ENCODE measurements at places on chromosomes 3 and 15. TPM values are rescaled to one million over a fixed set of nuclear protein-coding genes. Genes with fewer than 3 reads are reported as not detected.

DNA sequence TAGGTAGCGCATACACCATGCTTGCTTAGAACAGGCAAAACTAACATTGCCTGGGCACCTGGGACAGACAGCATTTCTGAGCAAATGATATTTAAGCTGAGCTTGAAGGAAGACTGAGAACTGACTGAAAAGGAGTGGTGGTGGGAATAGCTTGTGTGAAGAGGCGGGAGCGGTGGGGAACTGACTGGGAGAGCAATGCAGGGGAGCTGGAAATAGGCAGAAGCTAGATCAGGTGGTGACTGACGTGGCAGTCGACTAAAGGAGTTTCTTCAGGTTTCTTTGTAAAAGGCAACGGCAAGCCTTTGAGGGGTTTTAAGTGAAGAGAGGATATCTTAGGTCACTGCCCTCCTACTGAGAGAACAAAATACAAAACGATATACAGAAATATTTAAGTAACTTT lies 61.8 kb downstream of the NEO1 start:
- H3K27ac ChIP-seq, result no peak overlapping the region
- no peaks in the 10 kb centered on the region for H3K27me3 ChIP-seq
- H3K4me1 ChIP-seq, result no peaks in the 10 kb centered on the region
- DNase-seq, result no peak
- no peak overlapping the region for H3K4me3 ChIP-seq

DNA sequence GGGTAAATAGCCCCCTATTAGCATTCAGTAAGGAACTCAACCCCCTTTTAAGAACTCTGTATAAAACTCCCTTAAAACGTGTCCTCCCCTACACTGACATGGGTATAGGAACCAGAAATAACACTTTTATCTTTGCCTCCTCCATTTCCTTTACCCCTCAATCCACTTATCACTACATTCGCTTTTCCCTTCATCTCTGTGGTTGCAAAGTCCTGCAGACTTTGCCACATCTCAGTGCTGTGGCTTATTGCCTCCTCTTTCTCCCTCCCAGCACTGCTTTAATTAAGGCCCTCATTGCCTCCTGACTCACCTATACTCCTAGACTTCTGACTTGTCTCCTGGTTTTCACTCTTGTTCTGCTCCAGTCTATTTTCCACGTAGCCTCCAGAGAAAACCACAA lies 94.3 kb upstream of the GADL1 start:
- H3K4me3 ChIP-seq, result no peak overlapping the region
- H3K27me3 ChIP-seq, result no peaks in the 10 kb centered on the region
- no peak for DNase-seq
- no peaks in the 10 kb centered on the region for H3K4me1 ChIP-seq
- no peak overlapping the region for H3K27ac ChIP-seq

DNA sequence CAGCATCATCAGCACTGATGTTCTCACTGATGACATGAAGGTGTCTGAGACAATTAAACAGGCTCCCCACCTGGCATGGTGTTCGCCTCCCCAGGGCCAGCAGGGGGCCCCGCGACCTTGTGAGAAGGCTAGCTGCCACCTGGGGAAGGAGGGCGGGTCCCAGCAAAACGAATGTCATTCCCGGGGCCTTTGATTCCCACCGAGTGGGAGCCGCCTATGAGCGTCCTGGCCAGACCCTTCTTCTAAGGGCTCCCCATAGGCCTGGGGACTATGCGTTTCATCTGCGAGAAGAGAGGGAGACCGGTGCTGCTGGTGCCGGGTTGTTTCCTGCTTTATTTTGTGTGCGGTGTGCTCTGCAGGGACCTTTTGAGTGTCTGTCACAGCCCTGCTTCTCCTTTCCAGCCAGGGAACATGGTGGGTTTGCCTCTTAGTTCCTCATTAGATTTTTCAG lies 20.5 kb upstream of the MINDY4B start:
- no peaks in the 10 kb centered on the region for H3K4me1 ChIP-seq
- peak; percentile 62 for DNase-seq
- no peak overlapping the region for H3K4me3 ChIP-seq
- no peak overlapping the region for H3K27ac ChIP-seq
- H3K27me3 ChIP-seq, result no peaks in the 10 kb centered on the region

Gene PRKCD
- 68.8 TPM for total RNA-seq

Gene SLC2A2
- total RNA-seq, result 78.0 TPM

DNA sequence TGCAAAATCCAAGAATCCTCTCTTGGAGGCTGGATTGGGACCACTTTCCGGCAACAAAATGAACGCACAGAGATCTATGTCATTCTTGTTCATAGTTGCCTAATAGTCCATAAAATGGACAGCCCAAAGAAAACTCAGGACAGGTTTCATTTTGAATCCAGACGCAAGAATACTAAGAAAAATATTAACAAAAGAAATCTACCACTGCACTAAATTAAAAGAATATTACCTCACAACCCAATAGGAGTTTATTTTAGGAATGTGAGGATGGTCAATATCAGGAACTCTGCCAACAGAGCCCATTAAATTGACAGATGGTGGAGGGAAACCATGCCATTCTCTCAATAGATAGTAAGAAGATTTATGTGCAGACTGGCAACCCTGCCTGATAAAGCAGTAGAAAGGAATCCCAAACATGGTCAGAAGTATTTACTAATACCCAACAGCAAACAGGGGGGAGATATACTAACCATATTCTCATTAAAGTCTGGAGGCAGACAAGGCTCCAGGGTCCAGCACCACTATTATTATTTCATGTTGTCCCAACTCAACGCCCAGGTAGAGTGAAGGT lies 127.6 kb downstream of the SMAD6 start:
- no peaks in the 10 kb centered on the region for H3K36me3 ChIP-seq
- H3K4me1 ChIP-seq, result no peaks in the 10 kb centered on the region
- no peak overlapping the region for H3K4me3 ChIP-seq

DNA sequence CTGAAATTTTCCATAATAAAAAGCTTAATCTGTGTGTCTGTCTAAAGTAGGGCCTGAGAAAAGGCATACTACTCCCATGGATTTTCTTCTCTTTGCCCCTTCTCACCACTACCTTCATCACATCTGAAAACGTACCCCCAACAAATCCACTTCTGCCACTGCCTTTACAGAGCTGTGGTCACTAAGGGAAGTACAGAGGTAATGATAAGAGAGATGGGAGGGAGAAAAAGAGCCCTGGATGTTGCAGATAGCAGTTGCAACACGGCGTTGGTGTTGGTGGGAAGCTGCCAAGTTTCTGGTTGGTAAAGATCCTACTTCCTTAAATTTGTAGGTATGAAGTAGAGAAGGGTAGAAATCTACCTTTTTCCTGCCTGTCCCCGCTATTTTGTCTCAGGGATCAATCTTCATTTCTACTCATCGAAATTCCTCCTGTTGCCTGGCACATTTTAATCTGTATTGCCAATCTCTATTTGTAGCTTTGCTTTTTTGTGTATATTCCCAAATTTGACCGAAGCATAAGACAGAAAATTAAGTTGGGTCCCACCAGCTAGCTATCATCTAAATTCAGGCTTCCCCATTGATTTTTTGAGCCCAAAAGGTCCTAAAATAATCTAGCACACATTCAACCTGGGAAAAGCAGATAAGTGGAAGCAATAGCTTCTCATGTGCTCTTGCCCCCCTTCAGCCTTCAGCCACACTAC lies 102.9 kb downstream of the TFDP2 start:
- H3K4me1 ChIP-seq, result no peaks in the 10 kb centered on the region
- no peaks in the 10 kb centered on the region for H3K27me3 ChIP-seq
- no peaks in the 10 kb centered on the region for H3K36me3 ChIP-seq
- DNase-seq, result no peak

- no peaks in the 10 kb centered on the region for H3K27me3 ChIP-seq
- peak within 1 kb of the TSS; percentile 89 for H3K27ac ChIP-seq
- peak within 1 kb of the TSS; percentile 95 for H3K4me3 ChIP-seq
- no peaks in the 10 kb centered on the region for H3K4me1 ChIP-seq
Observed at GRCh38 chr3:25782938-25783660, at the start of gene NGLY1. Gene NGLY1, minus strand, starts transcription at chr3:25783443. Its CDS starts 53 bp downstream, at chr3:25783390.

DNA sequence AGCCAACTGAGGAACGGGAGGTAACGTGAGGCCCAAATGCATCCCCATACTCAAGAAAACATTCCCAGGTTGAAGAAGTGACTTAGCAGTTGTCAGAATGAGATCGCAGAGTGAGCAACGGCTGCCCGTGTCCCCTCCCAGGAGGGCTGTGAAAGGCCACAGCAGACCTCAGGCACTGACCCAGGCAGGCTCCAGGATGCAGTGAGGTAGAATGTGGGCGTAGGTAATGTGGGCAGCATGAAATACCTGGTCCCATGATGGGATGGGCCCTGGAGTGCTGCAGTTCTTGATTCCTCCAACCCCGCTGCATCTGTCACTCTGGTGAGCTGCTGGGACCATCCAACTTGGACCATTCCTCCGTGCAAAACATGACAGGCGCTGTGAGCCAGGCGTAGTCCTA lies 74.8 kb downstream of the NSMCE3 start:
- H3K4me3 ChIP-seq, result no peak overlapping the region
- H3K27me3 ChIP-seq, result no peaks in the 10 kb centered on the region
- DNase-seq, result no peak
- H3K27ac ChIP-seq, result no peak overlapping the region

Gene TLR9
- not detected for total RNA-seq

- H3K4me3 ChIP-seq, result no peak overlapping the region
- H3K36me3 ChIP-seq, result no peaks in the 10 kb centered on the region
- H3K27ac ChIP-seq, result peak overlapping the region; percentile 0
- H3K4me1 ChIP-seq, result no peaks in the 10 kb centered on the region
- no peak for DNase-seq
- H3K27me3 ChIP-seq, result no peaks in the 10 kb centered on the region
Observed at GRCh38 chr3:48619541-48620524, 1.7 kb downstream of the TMEM89 start.

GRCh38 chr15:89751748-89752147 lies 699 bp upstream of the MESP1 start:
- DNase-seq, result no peak
- peaks cover 7% of the 10 kb centered on the region for H3K4me1 ChIP-seq
- H3K4me3 ChIP-seq, result no peak overlapping the region
- no peaks in the 10 kb centered on the region for H3K36me3 ChIP-seq
- no peaks in the 10 kb centered on the region for H3K27me3 ChIP-seq

GRCh38 chr3:152283492-152284381 lies 15.0 kb downstream of the MBNL1 start:
- no peak for DNase-seq
- H3K4me1 ChIP-seq, result peaks cover 69% of the 10 kb centered on the region
- H3K27me3 ChIP-seq, result no peaks in the 10 kb centered on the region
- peak overlapping the region; percentile 58 for H3K27ac ChIP-seq
- H3K4me3 ChIP-seq, result no peak overlapping the region

- H3K4me1 ChIP-seq, result no peaks in the 10 kb centered on the region
- no peaks in the 10 kb centered on the region for H3K36me3 ChIP-seq
- DNase-seq, result no peak
- no peak overlapping the region for H3K4me3 ChIP-seq
- no peaks in the 10 kb centered on the region for H3K27me3 ChIP-seq
Observed at GRCh38 chr3:177484206-177484605, 286.9 kb upstream of the TBL1XR1 start.

DNA sequence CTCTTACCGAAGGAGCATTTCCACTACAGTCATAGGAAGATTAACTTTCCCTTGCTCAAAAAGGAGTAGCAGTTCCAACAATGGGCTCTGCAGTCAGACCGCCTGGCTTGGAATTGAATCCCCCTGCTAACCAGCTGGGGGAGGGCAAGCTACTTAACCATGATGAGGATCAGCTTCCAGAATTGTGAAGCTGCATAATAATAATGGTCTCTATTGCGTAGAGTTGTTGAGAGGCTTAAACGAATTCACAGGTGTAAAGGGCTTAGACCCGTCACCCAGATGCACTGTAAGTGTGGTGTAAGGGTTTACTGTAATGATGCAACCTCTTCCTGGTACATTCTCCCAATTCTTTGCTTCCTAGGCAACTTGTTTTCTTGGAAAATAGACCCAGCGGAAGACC lies 185.2 kb upstream of the RGMA start:
- H3K27ac ChIP-seq, result no peak overlapping the region
- no peaks in the 10 kb centered on the region for H3K36me3 ChIP-seq
- DNase-seq, result no peak

DNA sequence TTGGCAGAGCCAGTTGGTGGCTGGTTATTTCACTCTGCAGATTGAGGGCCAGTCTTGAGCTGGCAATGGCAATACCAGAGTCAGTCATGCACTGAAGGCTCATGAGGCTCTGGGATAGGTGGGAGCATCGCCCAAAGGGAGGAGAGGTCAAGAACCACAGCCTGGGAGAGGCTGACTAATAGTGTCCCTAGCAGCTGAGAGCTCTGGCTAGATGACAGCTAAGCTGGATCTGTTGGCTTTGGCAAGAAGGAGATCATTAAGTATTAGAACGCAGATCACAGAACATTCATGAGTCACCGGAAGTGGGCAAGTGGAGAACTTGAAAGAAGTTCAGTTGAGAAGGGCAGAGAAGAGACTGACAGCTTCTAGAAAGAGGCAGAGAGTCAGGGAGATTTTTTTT lies 521.1 kb downstream of the NR2F2 start:
- DNase-seq, result no peak
- H3K27me3 ChIP-seq, result no peaks in the 10 kb centered on the region
- H3K27ac ChIP-seq, result no peak overlapping the region
- no peaks in the 10 kb centered on the region for H3K36me3 ChIP-seq

- H3K27ac ChIP-seq, result no peak overlapping the region
- no peaks in the 10 kb centered on the region for H3K4me1 ChIP-seq
- no peak overlapping the region for H3K4me3 ChIP-seq
- no peaks in the 10 kb centered on the region for H3K27me3 ChIP-seq
Observed at GRCh38 chr3:11764931-11765363, 81.7 kb downstream of the TAMM41 start.

DNA sequence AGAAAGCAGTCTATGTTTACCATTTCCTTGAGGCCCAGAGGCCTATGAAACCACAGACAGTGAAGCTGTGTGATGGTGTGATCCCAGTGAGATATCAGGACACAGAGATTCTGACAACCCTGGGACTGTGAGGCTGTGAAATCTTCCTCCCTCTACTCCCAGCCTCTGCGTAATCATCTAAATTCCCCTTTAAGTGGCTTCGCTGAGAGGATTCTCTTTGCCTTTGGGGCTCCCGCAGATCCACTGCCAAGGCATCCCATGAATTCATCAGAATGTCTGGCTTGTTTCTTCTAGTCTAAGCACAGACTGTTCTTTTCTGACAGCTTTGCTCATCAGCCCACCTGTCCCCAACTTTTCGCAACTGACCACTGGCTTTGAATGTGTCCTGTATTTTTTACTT lies 901.2 kb upstream of the NR2F2 start:
- no peak overlapping the region for H3K4me3 ChIP-seq
- H3K27ac ChIP-seq, result no peak overlapping the region
- no peaks in the 10 kb centered on the region for H3K36me3 ChIP-seq
- H3K27me3 ChIP-seq, result no peaks in the 10 kb centered on the region

GRCh38 chr15:97401195-97401594 lies 559.3 kb upstream of the ARRDC4 start:
- no peak overlapping the region for H3K27ac ChIP-seq
- no peaks in the 10 kb centered on the region for H3K27me3 ChIP-seq
- H3K4me1 ChIP-seq, result no peaks in the 10 kb centered on the region
- DNase-seq, result no peak

GRCh38 chr3:53588122-53588521 lies 93.7 kb downstream of the CACNA1D start:
- no peaks in the 10 kb centered on the region for H3K36me3 ChIP-seq
- no peaks in the 10 kb centered on the region for H3K27me3 ChIP-seq
- H3K4me3 ChIP-seq, result no peak overlapping the region

Gene PCOLCE2
- 3.2 TPM for total RNA-seq

Gene DAPK2
- 166 TPM for total RNA-seq

GRCh38 chr3:99970198-99970597 lies 144.1 kb downstream of the FILIP1L start:
- no peak for DNase-seq
- H3K27me3 ChIP-seq, result no peaks in the 10 kb centered on the region
- no peak overlapping the region for H3K4me3 ChIP-seq
- no peaks in the 10 kb centered on the region for H3K36me3 ChIP-seq
- no peaks in the 10 kb centered on the region for H3K4me1 ChIP-seq
- no peak overlapping the region for H3K27ac ChIP-seq

All from Peyer's patch (tissue), 4 donors.